ENCODE measurements at places on chromosomes 6 and 20.

GRCh38 chr6:15114061-15114460 is 131.8 kb upstream of the JARID2 start:
- DNase-seq: no peak

DNA sequence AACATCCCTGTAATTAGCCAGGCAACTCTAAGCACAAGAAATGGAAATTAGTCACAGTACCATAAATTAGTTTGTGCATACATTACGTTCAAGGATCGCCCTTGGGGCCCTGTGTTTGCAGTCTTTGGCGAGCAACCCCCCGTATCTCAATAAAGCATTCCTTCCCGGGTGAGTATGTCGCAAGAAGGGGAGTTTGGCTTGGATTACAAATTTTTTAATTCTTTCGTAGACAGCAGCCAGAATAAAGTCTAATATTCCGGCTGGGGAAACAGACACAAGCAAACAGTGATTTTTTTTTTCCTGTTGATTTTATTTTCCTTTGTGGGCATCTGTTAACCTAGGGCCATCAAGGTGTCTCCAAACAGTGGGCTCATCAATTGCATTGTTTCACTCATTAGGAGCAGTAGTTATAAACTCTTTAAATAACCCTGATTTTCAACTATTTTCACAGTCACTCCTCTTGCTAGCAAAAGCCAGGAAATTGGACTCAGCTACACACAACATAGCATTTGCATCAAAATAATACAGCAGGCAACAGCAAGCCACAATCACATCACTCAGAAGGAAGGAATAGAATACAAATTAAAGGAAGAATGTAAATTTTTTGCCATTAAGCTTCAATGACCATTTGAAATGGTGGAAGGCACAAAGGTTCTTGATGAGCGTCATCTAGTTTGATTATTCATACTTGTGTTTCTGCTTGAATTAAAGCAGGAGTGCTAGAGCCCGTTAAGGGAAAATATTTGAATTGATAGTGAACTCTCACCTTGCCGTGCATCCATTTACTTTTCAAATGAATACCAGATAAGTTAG is 85.3 kb downstream of the LINC00237 start:
- DNase-seq: no peak

- peak; percentile 5 for DNase-seq
These were observed 208.1 kb upstream of the AGPAT4 start for GRCh38 chr6:161481786-161482516.

DNA sequence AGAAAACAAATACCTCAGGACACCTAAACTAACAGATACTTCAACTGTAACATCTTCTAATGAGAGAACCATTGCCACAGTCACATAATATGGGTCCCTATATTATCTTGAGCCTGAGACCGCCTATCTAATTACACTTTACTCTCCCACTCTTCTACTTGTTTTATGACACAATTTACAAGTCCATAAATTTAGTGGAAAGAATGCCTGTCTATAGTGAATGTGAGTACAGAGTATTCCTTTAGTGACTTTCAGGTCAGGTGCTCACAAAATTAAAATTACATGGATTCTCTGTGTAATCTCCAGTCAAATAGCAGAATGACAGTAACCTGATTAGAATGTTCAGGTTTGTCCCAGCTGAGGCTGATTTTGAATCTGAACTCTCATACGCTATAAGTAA is 624.1 kb downstream of the PKHD1 start:
- no peak for DNase-seq

DNA sequence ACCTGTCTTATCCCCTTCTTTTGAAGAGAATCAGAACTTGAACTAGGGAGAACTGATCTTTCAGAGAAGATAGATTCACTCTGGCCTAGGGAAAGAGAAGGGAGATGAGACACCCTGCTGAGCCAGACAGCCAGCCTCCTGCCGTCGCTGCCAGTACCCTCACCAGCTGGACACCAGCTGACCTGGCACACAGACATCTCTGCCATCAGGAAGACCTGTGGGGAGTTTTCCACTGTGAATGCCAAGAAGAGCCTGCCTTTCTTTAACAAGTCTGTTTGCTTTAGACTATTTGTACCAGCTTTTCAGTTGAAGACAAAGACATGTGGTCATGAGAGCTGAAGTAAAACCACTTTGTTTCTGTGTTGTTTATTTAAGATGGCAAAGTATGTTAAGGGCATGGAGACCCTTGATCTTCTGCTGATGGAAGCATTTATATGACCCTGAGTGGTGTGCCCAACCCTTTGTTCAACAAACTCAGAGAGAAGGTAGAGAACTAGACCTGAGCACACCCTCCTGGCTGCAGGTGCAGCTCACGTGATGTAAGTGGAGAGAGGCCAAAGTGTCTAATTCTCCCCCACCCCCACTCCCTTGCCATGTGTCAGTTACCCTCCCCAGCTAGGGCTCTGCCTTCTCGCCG is 82.3 kb upstream of the SLC24A3 start:
- no peak for DNase-seq

DNA sequence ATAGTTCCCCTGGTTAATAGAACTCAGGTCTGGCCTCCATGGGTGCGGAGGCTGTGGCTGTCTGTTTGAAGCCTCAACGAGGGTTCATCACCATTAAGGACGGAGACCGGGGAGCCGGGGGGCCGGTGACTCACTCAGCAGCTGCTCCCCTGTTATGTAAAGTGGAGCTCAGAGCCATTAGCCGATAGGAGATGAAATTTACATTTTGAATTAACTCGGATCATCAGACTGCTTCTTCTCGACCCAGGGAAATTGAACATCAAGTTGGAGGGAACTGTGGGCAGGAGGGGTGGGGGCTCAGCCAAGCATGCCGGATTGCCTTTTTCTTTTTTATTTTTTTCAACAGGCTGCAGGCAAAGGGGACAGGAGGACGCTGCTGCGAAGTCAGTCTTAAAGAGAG is 12.3 kb downstream of the PCK1 start:
- DNase-seq: no peak

GRCh38 chr6:145813285-145814034 is 1.1 kb downstream of the FBXO30 start:
- peak; percentile 4 for DNase-seq

DNA sequence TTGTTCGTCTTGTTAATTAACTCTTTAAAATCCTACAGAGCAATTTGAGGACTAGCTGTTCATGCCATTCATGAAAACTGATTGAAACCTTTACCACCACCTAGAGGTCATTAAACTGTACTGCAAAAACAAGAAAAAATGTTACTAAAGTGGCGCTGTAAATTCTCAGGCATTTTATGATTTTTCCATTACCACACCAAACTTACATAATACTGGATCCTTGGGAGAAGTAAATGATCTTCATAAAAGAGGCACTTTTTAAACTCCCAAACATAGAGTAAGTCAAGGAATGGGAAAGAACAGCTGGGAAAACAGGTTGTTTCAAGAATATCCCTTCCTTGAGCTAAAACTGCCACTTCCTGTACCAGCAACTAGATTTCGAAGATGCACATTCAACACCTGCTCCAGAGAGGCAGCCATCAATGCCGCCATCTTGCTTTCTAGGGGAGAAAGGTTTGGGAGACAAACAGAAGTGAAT is 54.3 kb downstream of the MYLIP start:
- peak; percentile 74 for DNase-seq

GRCh38 chr20:45336530-45337366 is 11.5 kb downstream of the SDC4 start:
- no peak for DNase-seq

DNA sequence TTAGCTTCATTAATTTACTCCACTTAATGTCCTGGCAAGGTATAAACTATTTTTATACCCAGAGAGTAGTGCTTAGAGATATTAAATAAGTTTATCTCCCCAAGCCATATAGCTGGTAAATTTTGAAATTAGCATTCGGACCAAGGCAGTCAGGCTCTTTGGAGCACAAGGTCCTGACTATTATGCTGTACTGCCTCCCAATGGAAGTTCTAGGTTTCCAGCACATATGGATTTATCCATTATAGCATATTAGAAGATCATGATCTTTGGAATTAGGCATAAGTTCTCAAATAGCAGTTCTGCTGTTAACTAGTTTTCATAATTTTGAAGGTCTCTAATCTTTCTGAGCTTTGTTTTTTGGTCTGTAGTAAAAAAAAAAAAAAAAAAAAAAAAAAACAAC is 835.3 kb upstream of the EPHA7 start:
- peak; percentile 46 for DNase-seq

DNA sequence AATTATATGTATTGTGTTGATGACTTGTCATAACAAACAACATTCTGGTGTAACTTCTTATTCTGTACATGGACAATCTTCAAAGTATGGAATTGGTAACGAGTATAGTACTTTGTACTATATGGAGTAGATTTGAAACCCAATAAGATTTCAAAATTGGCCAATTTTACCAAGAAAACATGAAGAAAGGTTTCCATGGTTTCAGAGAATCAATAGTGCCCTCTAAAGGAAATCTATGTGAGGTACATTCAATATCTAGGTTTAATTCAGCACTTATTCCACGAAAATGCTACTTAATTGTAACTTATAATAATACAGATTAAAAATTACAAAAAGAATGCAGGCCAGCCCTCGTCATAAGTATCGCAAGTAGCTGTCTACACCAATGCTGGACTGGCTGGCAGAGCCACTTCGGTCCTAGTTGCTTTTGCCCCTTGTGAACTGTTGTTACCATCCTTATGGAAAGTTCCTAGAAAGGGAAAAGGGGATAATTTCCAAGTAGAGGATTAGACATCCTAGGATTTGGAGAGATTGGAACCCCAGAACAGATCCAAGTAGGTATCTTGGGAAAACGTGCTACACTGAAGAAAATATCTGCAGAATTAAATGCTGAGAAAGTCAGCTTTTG is 70.9 kb downstream of the LCA5 start:
- no peak for DNase-seq

GRCh38 chr6:150297327-150298029 is 71.3 kb upstream of the IYD start:
- DNase-seq: no peak

GRCh38 chr6:121297694-121298093 is 36.6 kb downstream of the TBC1D32 start:
- DNase-seq: no peak

GRCh38 chr6:40957616-40958492 is 81.2 kb downstream of the UNC5CL start:
- no peak for DNase-seq

GRCh38 chr6:96073555-96073954 is 57.8 kb downstream of the FUT9 start:
- no peak for DNase-seq

GRCh38 chr6:123203928-123204327 is 207.9 kb downstream of the CLVS2 start:
- DNase-seq: no peak

- no peak for DNase-seq
These were observed 16.7 kb downstream of the HSPA12B start for GRCh38 chr20:3749087-3749688.

- DNase-seq: peak; percentile 57
These were observed 10.2 kb downstream of the UBE3D start for GRCh38 chr6:83055366-83055964.

DNA sequence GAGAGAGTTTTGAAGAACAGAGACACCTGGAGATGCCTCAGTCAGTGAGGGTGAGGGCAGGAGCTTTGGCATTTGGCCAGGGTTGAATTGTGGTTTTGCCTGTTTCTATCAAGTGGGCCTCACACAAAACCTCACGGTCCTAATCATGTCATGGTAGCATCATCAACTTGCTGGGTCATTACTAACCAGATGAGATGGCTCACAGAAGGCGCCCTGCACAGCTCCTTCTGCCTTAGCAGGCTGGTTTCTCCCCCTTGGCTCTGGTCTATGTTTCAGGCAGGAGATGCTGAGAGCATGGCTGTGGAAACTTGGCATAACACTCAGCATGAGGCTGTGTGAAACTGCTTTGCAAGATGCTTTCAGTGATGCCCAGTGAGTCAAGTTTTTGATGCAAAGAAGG is 99.3 kb downstream of the LRRC1 start:
- DNase-seq: no peak

- peak; percentile 80 for DNase-seq
These were observed 67.8 kb upstream of the RALGAPA2 start for GRCh38 chr20:20780127-20780824.

- no peak for DNase-seq
These were observed 4.6 kb downstream of the SLC22A16 start for GRCh38 chr6:110471726-110472365.

GRCh38 chr20:32336918-32337347 is 21.2 kb upstream of the ASXL1 start:
- peak; percentile 63 for DNase-seq

DNA sequence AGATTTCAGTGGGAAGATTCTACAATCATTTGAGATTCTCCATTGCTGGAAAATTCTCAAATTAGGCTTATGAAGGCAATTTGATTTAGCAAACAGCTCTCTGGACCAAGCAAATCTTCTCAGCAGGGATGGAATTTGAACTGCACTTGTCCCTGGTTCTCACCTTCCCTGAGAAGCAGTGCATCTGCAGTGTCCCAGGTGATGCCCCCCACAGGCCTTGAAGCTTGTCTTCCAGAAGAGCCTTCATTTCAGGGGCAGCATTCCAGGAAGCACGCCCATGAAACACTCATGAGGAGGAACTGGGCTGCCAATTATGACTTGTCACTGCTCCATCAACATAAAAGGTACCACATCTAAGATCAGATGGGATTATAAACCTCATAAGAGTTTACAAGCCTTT is 82.8 kb upstream of the HDAC2 start:
- no peak for DNase-seq

DNA sequence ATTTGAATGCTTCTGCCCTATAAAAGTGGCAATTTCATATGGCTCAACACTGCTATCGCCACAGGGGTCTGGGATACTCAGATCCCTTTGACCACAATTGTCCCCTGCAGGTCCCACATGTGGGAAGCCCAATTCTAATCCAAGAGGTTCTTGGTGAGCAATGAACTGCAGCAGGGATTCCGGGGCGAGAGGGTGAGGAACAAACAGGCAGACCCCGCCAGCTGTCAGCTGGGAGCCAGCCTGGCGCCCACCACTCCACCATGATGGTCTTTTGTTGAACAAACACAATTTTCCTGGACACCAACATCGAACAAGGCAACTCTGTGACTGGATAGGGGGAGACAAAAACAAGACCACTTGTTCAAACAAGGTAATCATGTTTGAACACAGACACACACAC is 80.5 kb downstream of the TMEM242 start:
- no peak for DNase-seq

DNA sequence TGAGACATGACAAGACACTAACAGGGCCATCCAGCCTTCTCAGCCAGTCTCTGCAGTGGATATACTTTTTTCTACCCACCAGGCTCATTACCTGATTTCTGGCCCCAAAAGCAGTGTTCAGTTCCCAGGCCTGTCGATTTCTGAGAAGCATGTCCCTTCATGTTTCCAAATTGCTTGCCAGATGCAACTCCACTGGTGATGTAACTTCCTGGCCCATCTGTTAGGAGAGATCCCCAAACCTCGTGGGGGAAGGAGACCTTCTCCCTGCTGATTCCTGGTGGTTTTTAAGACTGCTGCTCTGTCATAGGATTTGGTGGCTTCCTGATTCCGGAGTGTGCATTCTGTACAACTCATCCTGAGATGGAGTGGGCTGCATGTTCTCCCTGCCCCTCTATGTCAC is 31.6 kb upstream of the MRPS10 start:
- no peak for DNase-seq

DNA sequence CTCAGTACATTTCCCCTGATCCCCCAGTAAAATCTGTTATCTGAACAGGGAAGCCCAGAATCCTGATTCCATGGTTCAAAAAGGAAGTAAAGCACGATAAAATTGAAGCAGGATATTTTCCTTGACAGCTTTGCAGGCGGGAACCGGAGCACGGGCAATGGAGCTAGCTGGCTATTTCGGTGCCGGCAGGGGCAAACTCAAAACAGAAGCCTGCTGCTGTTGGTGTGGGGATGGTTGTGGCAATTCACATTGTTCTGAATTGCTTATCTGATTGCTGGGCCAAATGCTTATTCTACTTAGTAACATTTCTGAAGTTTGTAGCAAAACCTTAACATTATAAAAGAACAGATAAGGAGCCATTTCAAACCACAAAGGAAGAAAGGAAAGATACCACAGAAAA is 172.4 kb downstream of the MMS22L start:
- no peak for DNase-seq

Measured in T47D (cell line).